ENCODE measurements at places on chromosomes 4 and X.

- DNase-seq: no peak
Measured at GRCh38 chrX:24767557-24767956, 73.8 kb downstream of the POLA1 start.

DNA sequence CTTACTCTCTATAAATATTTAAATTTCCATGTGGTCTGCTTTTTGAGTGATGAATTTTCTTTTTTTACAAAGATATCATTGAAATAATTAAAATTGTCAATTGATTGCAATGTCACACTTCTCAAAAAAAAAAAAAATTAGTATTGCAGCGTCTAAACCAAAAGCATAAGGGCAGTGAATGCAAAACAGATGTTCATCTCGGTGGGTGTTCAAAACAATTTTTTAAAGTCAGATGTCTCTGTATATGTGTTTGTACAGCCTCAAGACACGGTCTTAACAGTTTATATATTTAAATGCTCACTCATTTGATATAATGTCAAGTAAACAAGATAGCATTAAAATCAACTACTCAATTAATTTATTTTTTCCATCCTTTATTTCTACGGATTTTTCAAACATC is 52.3 kb downstream of the PALLD start:
- no peak for DNase-seq

GRCh38 chrX:72132456-72132855 is 741 bp upstream of the RTL5 start:
- DNase-seq: no peak

DNA sequence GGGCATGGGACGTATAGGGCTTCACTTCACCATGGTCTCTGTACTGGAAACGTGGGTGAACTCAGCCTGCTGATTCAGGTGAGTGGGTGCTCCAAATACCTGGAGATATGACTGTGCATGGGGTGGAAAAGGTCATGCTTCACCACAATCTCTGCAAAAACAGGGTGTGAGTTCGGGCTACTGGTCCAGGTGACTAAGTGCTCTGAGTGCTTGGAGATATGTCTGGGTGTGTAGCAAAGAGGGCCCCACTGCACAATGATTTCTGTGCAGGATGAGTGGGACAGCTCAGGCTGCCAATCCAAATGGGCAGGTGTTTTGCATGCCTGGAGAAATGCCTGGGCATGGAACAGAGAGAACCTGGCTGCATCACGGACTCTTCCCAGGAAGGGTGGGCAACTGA is 11.2 kb upstream of the CPXCR1 start:
- no peak for DNase-seq

DNA sequence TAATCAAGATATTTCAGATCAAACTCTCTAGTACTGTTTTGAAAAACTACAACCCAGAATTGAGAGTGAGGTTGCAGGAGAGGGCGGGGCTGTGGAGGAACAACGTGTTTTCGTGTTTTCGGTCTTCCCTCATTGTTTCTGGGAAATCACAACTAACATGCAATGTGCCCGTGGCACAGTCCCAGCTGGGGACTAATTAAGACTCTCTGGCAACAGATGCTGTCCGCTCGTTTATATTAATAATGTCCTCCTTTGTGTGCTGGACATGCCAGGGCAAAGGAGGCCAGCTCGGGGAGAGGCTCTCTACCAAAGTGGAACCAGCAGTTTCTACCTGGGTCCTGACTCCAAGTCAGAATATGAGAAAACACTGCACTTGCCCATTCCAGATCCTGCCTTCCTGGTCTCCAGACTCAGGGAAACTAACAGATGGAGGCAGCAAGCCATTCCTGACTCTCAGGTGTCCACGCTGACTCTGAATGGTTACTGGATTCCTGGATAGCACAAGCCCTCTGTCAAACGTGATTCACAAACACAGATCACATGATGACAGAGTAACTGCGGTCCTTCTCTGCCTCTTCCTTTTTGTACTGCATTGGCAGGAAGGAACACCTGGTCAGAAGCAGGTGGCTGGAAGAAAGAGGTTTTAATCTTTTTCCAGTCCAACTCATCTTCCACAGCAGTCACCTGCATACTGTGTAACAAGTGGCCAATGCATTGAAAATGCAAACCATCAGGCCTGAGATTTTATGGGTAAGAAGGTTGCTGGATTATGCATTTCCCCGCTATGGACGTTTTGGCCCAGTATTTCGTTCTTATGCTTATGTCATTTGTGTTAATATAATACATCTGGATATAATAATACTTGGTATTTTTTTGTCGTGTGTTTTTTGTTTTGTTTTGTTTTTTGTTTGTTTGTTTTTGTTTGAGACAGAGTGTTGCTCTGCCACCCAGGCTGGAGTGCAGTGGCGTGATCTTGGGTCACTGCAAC is 65.0 kb downstream of the COQ2 start:
- peak; percentile 54 for DNase-seq

- DNase-seq: no peak
Measured at GRCh38 chrX:65752294-65752693, 84.8 kb downstream of the MSN start.

- DNase-seq: no peak
Measured at GRCh38 chr4:114364857-114365256, 233.8 kb upstream of the UGT8 start.

- DNase-seq: peak; percentile 59
Measured at GRCh38 chr4:120922381-120923206, at the start of gene PRDM5. Gene PRDM5 (minus strand): TSS chr4:120922726. CDS start chr4:120922608, 118 bp downstream.

GRCh38 chrX:150846130-150846529 is 52.3 kb downstream of the CD99L2 start:
- DNase-seq: no peak

- DNase-seq: no peak
Measured at GRCh38 chrX:371907-372306, 14.8 kb downstream of the PPP2R3B start.

DNA sequence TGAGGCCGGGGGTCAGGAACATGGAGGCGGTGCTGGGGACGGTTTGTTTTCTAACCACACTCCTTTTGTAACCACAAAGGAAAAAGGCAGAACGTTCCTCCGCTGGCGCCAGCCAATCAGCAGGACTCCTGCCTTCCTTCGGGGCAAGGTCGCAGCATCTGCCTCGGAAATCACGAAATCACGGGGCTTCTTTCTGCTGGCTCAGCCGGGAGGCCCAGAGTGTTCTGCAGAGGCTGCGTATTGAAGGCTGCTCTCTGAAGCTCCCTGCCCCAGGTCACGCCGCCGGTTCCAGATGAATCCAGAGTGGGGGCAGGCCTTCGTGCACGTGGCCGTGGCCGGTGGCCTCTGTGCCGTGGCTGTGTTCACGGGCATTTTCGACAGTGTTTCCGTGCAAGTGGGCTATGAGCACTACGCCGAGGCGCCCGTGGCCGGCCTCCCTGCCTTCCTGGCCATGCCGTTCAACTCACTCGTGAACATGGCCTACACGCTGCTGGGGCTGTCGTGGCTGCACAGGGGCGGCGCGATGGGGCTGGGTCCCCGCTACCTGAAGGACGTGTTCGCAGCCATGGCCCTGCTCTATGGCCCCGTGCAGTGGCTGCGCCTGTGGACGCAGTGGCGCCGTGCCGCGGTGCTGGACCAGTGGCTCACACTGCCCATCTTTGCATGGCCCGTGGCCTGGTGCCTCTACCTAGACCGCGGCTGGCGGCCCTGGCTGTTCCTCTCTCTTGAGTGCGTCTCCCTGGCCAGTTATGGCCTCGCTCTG is 9.4 kb downstream of the TMEM187 start:
- DNase-seq: no peak

GRCh38 chr4:161629694-161630441 is 533.9 kb downstream of the FSTL5 start:
- no peak for DNase-seq

- DNase-seq: no peak
Measured at GRCh38 chr4:173937631-173938270, 345.7 kb downstream of the FBXO8 start.

GRCh38 chrX:105241056-105241455 is 20.6 kb upstream of the TEX13A start:
- DNase-seq: no peak

GRCh38 chr4:159271856-159272255 is 169.0 kb downstream of the RAPGEF2 start:
- no peak for DNase-seq
